ENCODE measurements at places on chromosomes 11 and 22. TPM values are rescaled to one million over a fixed set of nuclear protein-coding genes. Genes with fewer than 3 reads are reported as not detected.

The KREMEN1 gene
- total RNA-seq, result 0.67 TPM

The FADD gene
- 37.1 TPM for total RNA-seq

The SCO2 gene
- 13.6 TPM for total RNA-seq

The CXCR5 gene
- total RNA-seq, result not detected

The NELL1 gene
- not detected for total RNA-seq

The APOBEC3A gene
- total RNA-seq, result not detected

The SIAE gene
- 14.9 TPM for total RNA-seq
